ENCODE measurements at places on chromosomes 2 and 18.

DNA sequence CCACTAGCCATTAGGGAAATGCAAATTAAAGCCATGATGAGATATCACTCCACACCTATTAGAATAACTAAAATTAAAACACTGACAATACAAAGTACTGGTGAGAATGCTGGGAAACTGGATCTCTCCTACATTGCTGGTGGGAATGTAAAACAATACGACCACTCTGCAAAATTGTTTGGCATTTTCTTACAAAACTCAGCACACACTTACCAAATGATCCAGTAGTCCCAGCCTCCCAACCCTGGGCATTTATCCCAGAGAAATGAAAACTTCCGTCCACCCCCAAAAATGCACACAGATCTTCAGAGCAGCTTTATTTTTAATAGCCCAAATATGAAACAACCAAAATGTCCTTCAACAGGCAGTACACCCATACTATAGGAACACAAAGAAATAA, 8.9 kb upstream of the TMSB10 start:
- no peaks in the 10 kb centered on the region for H3K27me3 ChIP-seq
- peak; percentile 39 for DNase-seq
- peaks cover 3% of the 10 kb centered on the region for H3K4me1 ChIP-seq
- no peaks in the 10 kb centered on the region for H3K36me3 ChIP-seq
- no peak overlapping the region for H3K4me3 ChIP-seq
- no peak overlapping the region for H3K27ac ChIP-seq

GRCh38 chr2:227344231-227344630, 19.2 kb downstream of the MFF start:
- H3K36me3 ChIP-seq = peaks cover 42% of the 10 kb centered on the region
- H3K27me3 ChIP-seq = no peaks in the 10 kb centered on the region
- H3K4me3 ChIP-seq = no peak overlapping the region
- no peak for DNase-seq
- H3K4me1 ChIP-seq = no peaks in the 10 kb centered on the region

DNA sequence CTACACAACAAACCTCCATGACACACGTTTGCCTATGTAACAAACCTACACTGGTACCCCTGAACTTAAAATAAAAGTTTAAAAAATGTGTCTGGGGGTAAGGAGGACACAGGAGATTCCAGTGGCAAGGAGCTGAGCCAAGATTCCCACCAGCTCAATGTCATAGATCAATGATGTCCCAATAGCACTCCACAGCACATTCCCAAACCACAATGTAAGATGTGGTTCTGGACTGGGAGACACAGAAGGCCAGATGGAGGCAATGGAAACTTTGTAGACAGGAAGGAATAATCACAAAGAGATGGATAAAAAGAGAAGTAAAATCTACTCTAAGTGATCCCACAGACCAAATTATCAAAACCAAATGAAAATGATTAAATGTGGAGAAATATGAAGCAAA, 312.4 kb upstream of the SOX11 start:
- no peaks in the 10 kb centered on the region for H3K27me3 ChIP-seq
- no peaks in the 10 kb centered on the region for H3K36me3 ChIP-seq
- no peaks in the 10 kb centered on the region for H3K4me1 ChIP-seq
- H3K27ac ChIP-seq = no peak overlapping the region
- H3K4me3 ChIP-seq = no peak overlapping the region

GRCh38 chr2:38907743-38908562, 18.3 kb downstream of the ARHGEF33 start:
- no peak overlapping the region for H3K27ac ChIP-seq
- no peaks in the 10 kb centered on the region for H3K4me1 ChIP-seq
- no peaks in the 10 kb centered on the region for H3K27me3 ChIP-seq
- H3K4me3 ChIP-seq = no peak overlapping the region
- no peak for DNase-seq
- no peaks in the 10 kb centered on the region for H3K36me3 ChIP-seq

DNA sequence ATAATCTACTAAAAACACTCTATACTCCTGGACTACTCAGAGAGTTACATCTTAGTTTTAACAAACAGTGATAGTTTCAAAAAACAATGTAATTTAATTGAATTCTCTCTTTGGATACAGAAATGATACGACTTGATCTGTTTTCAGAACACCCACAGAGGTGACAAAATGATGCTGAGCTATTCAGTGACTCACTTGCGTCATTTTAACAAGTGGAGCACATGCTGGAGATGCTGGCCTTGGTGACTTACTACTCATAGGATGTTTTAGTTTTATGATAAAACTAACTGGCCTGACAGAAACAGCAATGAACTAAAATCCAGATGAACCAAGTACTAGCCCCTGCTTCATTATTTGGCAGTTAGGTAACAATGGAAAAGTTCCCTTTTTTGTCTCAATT, 101.3 kb upstream of the ITGB6 start:
- H3K4me1 ChIP-seq = peaks cover 3% of the 10 kb centered on the region
- H3K4me3 ChIP-seq = no peak overlapping the region
- no peak for DNase-seq
- no peak overlapping the region for H3K27ac ChIP-seq
- H3K36me3 ChIP-seq = peaks cover 37% of the 10 kb centered on the region

DNA sequence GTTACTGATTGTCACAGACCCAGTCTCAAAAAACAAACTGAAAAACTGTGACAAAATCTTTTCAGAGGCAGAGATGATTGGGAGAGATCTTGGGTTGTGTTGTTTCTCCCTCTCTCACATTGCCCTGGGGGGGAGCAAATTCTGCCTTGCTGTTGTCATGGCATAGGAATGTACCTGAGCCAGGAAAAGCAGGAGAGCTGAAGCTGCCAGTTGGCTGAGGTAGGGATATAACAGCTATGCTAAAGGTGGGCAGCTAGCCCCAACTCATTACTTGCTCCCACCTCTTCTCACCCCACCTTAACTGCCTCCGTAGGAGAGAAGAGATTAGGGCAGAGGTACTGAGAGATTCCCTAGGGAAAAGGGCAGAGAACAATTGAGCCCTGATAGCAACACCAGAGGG, 299.3 kb downstream of the OSR1 start:
- DNase-seq = no peak
- no peak overlapping the region for H3K27ac ChIP-seq
- no peaks in the 10 kb centered on the region for H3K4me1 ChIP-seq
- no peaks in the 10 kb centered on the region for H3K27me3 ChIP-seq

GRCh38 chr2:212136216-212136795, 402.3 kb downstream of the ERBB4 start:
- H3K27ac ChIP-seq = no peak overlapping the region
- H3K36me3 ChIP-seq = no peaks in the 10 kb centered on the region
- H3K27me3 ChIP-seq = no peaks in the 10 kb centered on the region
- DNase-seq = no peak

DNA sequence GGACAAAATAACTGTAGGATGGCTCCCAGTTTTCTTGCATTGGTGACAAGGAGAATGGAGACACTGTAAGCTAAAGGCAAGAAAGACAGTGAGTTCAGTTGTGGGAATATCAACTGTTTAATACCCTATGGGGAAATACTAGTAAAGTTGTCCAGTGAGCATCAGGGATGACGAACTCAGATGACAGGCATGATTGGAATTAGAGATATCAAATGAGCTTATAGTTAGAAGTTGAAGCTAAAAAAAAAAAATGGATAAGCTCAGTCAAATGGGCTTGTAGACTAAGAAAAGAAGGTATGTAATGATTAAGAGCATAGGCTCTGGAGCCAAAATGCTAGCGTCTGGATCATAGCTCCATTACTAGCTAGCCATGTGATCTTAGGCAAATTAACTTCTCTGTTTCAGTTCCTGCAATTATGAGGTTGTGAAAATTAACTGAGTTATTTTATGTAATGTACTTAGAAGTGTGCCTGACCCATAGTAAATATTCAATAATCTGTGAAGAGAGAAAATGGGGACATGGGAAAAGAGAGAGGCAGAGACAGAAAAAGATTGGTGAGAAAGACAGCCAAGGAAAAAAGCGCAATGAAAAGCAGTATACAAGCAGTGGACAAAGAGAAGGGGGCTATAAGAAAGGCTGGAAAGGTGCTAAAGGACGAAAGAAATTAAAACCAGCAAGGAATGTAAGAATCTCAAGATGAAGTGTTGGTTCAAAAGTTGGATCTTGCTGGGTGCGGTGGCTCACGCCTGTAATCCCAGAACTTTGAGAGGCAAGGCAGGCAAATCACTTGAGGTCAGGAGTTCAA, 95.7 kb upstream of the SLC39A10 start:
- no peaks in the 10 kb centered on the region for H3K27me3 ChIP-seq
- DNase-seq = no peak
- H3K4me1 ChIP-seq = no peaks in the 10 kb centered on the region
- no peak overlapping the region for H3K4me3 ChIP-seq
- H3K36me3 ChIP-seq = no peaks in the 10 kb centered on the region
